ENCODE measurements at places on chromosomes 16 and 17.

DNA sequence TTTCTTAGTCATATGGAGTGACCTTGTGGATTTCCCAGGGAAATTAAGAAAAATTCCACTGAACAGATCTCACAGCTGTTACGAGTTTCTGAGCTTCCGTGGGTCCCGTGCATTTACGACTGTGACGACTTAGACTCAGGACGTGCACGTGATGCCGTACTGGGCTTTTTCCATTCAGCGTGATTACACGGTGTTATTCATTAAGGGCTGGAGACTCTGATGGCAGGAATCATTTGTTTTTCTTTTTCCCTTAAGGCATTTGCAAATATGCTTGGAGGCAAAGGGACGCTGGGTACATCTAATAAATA is 57.2 kb downstream of the TBC1D16 start:
- no peak for DNase-seq

DNA sequence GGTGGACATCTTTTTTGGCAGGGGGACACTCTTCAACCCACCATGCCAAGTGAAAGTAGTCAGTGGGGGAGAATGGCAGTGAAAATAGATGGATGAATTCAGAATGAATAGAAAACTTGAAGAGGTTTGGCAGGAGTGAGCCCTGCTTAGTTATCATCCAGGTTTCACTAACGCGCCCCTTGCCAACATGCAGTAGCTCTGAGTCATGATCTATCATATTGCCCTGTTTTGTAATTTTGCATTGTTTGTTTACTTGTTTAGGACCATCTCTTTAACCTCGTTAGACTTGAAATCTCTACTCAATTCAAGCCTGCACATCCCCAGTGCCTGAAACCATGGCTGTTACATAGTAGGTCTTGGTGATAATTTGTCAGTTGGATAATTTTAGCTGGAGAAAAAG is 116.7 kb downstream of the RBFOX1 start:
- no peak for DNase-seq

GRCh38 chr17:48121923-48122664 is 14.5 kb downstream of the SNX11 start:
- no peak for DNase-seq

- no peak for DNase-seq
Observed at GRCh38 chr17:33809748-33810147, 445.3 kb upstream of the CCL2 start.

DNA sequence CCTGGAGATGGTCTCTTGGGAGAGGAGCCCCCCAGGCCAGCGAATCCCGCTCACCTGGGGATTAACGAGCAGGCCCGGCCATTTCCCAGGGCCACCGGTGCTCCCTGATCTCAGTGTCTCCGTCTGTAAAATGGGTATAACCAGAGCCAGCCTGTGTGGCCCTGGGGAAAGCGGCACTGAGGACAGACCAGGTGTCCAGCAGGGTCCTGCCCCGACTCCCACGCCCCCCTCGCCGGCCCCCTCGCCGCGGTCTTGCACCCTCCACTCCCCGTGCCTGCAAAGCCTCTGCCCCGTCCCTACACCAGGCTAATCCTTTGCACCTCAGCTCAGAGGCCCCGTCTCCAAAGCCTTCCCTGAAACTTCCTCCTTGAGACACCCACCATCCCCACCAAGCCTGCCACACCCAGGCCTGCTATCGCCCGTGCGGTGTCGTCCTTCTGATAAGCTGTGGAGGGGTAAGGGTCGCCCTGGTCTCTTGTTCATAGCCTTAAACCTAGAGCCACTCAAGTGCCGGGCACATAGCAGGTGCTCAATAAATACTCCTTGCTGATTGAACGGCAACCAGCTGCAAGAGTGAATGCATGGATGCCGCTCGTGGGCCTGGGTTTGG is 259.1 kb downstream of the C16orf95 start:
- DNase-seq: no peak

GRCh38 chr16:81842564-81843242 is 63.6 kb downstream of the PLCG2 start:
- no peak for DNase-seq

DNA sequence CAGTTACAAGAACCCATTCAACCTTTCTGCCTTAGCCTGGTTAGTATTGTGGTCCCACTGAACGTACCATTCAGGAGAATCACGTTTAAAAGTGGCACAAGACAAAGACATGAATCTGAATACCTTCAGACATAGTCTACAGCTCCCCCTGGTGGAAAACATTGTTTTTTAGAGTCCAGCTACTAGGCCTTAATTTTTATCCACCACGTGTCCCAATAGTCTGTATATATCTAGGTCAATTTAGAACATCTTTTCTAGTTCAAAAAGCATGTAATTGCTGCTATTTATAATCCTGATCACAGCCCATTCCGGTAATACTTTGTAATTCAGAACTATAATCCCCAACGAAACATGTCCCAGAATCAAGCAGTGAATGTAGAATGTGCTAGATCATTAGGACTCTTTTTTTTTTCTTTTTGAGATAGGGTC is 13.7 kb upstream of the GUCY2D start:
- DNase-seq: no peak

DNA sequence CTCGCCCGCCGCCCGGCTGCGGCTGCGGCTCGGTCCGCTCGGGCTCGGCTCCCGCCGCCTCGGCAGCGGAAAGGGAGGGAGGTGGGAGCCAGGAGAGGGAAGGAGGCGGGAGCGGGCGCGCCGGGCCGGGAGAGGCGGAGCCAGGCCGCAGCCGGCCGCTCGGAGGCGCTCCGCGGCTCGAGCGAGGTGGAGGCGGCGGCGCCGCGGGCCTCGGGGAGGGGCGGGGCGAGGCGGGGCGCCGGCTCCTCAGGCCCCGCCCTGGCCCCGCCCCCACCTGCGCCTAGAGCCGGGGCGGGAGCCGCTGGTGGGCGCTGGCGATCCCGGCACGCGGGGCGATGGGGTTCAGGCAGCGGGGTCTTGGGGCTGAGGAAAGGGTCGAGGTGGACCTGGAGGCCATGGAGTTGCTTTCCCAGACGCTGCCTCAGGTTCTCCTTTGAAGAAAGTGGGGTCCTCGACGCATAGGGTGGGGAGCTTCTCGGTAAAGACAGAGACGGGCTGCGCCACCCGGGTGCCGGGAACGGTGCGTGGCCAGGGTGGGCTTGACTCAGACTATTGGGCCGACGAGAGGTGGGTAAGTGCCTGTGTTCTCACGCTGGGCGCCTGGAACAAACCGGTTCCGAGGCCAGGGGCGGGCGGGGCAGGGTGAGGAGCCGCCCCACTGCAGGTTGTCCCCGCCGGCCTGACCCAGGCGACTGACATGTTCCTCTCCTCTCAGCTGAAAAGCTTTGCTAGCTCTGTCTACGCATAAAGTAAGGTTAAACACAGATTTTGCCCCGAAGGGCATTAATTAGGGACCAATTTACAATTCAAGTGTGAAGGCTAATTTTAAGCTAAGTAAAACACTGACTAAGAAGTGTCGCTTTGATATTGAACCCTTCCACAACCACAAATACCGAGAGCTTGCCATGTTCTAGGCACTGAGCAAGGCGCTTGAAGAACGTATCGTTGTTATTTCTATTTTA is at the start of gene CMTM4:
Gene CMTM4, minus strand, starts transcription at position 75 of the 962 bp plus-strand sequence. CDS start 218 bp downstream, outside the sequence.
- DNase-seq: peak; percentile 66

GRCh38 chr16:4805231-4805630 is 2.8 kb upstream of the ROGDI start:
- DNase-seq: no peak

- DNase-seq: no peak
Observed at GRCh38 chr17:79388556-79389295, 222.1 kb downstream of the RBFOX3 start.

DNA sequence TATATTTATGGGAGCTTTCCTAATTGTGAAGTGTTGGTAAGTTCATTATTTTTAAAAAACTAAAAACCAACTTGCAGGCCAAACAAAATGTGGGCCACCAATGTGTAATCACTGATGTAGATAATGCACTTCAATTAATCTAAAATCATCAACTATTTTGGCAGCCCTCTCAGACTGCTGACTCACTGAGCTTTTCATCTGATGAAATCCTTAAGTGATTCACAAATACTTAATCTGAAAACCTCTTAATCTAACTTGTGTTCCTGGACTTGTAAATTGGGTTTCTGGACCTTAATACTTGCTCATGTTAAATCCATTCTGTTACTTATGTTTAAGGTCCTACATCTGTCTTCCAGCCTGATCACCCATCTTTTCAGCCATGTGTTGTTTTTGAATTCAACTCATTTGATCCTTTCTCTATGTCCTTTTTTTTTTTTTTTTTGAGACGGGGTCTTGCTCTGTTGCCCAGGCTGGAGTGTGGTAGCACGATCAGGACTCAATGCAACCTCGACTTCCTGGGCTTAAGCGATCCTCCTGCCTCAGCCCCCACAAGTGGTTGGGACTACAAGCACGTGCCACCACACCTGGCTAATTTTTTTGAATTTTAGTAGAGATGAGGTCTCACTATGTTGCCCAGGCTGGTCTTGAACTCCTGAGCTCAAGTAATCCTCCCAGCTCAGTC is 39.0 kb downstream of the PRKCB start:
- no peak for DNase-seq

- DNase-seq: no peak
Observed at GRCh38 chr17:32142857-32143526, 690 bp downstream of the RHOT1 start.

DNA sequence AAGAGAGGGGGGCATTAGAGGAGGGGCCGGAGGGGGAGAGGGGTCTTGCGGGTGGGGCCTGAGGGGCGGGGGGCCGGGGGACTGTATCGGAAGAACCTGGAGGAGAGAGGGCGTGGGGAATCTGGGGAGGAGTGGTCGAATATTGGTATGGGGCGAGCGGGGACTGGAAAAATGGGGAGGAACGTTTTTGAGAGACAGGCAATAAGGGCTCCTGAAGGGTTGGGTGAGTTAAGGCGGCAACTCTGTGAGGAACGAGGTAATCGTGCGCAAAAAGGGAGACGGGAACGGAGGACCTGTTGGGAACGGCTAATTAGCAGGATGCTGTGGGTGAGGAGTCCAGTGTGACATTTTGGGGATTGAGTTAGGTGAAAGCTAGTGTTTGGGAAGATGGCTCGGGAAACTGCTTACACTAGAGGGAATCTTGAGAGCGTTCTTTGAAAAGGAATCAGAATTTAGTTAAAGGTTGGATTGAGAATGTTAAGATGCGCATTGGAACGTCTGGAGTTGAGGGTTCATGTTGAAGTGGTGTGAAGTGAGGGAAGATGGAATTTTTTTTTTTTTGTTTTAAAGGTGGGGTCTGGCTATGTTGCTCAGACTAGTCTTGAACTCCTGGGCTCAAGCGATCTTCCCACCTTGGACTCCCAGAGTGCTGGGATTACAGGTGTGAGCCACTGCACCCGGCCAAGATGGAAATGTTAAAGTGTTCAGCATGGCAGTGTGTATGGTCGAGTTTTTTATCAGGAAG is 662 bp downstream of the WIPF2 start:
- peak; percentile 11 for DNase-seq

DNA sequence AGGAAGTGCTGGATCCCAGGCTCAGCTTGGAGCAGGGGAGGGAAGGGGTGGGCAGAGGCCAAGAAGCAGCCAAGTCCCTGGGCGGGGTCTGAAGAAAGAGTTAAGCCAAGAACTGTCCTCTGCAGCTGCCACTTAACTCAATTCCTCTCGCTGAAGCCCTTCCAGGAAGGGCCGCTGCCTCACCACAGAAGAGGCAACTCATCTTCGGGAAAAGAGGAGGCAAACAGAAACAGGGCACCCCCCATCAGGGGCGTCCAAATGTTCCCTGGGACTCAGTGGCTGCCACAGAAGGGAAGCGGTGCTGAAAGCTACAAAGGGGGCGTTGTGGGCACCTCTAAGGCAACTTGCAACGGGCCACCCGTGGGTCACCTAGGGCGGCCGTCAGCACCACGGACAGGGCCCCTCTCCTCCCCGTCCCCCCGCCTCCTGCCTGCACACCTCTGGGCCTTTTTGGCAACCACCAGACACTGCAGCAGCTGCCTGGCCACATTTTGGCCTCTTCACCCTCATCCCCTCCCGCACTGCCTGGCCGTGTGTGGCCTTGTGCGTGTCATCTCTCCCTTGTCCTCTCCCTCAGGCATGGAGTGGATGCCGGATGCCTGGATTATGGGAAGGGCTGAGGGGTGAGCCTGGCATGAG is 2.5 kb downstream of the TLCD3B start:
- DNase-seq: no peak

DNA sequence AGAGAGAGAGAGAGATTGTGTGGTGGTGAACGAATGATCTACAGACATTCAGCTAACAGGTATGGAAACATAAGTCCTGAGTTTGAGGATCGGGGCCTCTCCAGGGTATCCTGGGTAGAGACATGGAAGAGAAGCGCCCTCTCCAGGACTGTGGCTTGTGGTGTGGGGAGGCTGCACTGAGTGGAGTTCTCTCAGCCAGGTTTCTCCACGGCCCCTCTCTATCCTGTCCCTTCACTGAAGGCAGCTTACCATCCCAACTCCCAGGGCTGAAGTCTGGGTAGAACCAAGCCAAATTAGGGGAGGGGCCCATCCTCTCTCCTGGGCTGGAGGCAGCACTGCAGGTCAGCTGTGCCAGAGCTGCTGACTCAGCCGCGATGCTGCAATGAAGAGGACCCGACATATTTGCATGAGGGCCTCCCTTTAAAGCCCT is 6.2 kb downstream of the C1QL1 start:
- no peak for DNase-seq

GRCh38 chr16:65989861-65990604 is 376.5 kb upstream of the CDH5 start:
- DNase-seq: no peak

DNA sequence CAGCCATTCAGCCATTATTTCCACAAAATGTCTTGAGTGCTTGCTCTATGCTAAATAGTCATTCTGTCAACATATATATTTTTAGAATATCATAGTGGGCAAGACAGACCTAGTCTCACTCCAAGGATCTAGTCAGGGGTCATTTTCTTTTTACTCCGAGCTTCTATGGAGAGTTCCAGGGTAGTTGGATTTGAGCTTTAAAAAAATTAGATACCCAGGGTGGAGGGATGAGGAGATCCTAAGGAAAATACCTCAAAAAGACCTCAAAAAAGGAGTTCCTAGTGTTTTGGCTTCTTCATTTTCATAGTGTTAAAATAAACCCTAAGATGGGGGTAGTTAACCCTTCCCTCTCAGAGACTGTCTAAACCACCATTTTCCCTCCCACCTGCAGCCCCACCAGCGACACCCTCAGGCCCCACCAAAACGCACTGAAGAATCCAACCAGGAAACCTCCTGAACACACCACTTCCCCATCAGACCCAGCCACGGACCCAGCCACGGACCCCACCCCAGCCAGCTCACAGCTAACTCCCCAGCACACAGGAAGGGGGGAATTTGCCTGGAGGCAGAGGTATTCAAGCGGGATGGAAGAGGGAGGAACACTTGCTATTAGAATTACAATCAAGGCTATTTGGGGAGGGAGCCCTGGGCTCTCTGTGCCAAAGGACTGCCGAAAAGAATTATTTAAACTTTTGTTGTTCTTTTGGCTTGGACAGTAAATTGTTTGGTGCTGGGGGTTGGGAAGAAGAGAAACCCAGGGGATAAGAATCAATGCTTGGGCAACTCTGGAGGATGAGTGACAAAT is 2.2 kb downstream of the ETV4 start:
- DNase-seq: no peak

- DNase-seq: no peak
Observed at GRCh38 chr16:23103603-23104002, 45.6 kb downstream of the USP31 start.

- DNase-seq: no peak
Observed at GRCh38 chr17:3574231-3574630, 16.6 kb upstream of the TRPV3 start.

- no peak for DNase-seq
Observed at GRCh38 chr16:66918355-66918754, 330 bp downstream of the CDH16 start.
